Activated T-cell treated with anti-CD3 and anti-CD28 coated beads for 4 hours (primary cell): ENCODE measurements at places on chromosomes 3 and 15.

GRCh38 chr3:126955004-126955790 lies 27.7 kb upstream of the PLXNA1 start:
- no peak for DNase-seq

- no peak for DNase-seq
Observed at GRCh38 chr15:59685737-59686297, 3.3 kb downstream of the BNIP2 start.

DNA sequence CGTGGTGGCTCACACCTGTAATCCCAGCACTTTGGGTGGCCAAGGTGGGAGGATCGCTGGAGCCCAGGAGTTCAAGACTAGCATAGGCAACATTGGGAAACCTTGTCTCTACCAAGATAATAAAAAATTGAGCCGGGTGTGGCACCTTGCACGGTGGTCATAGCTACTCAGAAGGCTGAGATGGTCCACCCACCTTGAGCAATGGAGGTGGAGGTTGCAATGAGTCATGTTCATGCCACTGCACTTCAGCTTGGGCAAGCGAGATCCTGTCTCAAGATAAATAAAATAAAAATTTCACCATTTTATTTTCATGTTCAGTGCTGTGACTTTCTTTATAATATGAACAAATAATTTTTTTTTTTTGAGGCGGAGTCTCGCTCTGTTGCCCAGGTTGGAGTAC lies 12.5 kb downstream of the MAPK6 start:
- DNase-seq, result no peak

DNA sequence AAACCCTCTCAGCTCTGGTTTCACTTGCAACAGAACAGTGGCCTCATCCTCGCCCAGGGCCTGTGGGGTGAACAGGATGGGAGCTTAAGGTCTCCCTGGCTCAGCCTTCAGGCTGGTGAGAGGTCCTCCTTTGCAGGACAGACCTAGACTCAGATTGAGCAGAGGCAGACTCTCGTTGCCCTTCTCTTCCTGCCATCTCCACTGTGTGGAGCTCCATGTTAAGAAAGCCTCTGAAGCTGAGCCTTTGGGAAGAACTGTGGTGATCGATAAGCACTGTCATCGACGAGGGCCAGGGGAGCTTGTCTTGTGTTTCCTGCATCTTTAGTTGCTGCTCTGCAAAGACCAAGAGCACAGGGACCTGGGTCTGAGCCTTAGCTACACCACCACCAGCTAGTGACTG lies 37.8 kb upstream of the GRIP2 start:
- DNase-seq, result no peak

DNA sequence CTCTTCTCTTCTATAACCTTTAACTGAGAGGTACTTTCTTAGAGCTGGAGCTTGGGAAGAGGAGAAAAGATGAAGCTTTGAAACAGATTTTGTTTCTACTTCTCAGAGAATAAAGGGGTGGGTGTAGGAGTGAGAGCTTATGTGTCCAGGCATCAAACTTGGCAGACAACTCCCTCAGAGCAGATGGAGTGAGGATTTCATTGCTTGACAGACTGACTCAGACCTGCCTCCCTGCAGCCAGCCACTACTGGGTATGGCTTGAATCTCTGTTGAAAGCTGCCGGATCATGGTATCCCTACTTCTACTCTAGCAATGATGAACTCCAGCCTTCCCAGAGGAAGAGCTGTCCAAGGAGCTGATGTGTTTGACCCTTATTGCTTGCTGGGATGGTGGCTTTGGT lies 36.7 kb downstream of the SYN2 start:
- no peak for DNase-seq

DNA sequence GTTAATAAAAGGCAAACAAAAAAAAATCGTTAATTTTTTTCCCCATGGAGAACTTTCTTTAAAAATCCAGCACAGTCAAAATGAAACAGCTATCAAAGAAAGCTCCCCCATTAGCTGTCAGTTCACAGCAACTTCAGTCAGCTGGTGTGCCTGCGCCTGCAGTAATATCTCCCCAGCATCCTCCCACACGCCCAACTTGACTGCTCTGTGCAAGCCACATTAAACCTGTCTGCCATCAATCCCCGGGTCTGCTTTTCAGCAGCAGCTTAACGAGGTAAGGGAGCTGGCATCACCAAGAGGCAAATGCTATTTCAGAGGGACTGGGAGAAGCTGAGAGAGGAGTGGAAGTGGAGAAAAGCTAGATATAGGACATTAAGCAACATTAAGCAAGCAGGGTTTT lies 337.5 kb downstream of the GAP43 start:
- no peak for DNase-seq
